AG09319 (cell line): ENCODE measurements at places on chromosomes 4 and X.

- DNase-seq = no peak
These were observed 42.2 kb downstream of the TBCK start for GRCh38 chr4:106273831-106274230.

- no peak for DNase-seq
These were observed 7.3 kb downstream of the PGK1 start for GRCh38 chrX:78111140-78111931.

DNA sequence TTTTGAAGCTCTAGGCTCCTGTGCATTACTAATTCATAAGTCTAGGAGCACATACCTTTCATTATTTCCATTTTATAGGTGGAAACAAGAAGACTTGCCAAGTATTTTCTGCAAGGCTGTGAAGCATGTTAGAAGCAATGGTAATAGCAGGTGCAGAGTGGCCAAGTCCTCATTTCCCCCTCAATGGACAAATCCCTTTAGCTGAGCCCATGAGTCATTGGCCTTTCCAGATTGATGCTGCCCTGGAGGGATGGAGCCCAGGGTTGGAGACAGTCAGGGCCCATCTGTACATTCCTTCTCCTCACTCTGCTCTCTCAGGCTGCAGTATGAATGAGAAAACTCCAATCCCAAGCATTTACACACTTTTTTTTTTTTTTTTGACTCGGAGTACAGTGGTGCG is 6.6 kb downstream of the MGST2 start:
- no peak for DNase-seq

DNA sequence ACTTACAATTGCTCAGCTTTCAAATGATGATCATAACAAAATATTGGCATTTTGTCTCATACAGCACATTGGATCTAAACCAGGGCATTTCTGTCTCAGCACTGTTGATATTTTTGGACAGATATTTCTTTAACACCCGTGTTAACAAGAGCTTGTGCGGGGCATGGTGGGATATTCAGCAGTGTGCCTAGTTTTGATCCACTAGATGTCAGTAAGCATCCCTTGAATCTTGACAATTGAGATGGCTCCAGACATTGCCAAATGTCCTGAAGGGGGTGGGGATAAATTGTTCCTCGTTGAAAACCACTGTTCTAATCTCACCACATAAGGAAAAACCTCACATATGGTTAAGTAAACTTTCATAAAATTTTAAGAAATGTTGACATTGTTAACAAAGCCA is 806.3 kb downstream of the STIM2 start:
- no peak for DNase-seq

DNA sequence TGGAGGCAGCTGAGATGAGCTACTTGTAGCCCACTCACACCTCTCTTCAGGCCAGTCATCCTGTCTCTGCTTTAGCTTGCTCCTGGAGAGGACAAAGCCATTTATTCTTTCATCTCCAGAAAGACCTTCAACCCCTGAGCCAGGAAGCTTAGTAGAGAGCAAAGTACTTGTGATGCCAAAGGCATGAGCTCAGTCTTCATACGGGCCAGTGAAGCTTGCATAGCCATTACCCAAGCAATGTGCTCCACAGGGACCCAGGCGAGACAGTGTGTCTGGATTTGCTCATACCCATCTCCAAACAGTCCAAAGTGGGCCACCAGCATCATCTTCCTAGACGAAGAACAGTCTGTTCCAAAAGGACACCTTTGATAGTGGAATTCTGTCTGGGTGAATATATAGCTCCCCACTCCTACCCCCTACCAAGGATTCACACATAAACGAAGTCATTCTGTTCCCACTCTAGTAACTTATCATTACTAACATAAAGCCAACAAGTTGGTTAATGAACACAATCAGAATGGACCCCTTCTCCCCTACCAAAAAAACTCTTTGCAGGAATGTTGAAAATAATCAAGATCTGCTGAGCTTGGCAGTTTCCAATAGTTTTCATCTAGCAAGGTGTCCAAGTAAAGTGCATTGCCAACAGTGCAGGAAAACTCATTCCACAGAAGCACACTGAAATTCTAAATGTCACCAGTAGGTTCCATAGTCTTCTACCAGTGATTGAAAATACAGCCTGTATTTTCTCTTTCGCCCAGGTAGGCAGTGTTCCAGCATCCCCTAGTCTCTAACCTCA is 6.7 kb downstream of the TNMD start:
- DNase-seq = no peak

DNA sequence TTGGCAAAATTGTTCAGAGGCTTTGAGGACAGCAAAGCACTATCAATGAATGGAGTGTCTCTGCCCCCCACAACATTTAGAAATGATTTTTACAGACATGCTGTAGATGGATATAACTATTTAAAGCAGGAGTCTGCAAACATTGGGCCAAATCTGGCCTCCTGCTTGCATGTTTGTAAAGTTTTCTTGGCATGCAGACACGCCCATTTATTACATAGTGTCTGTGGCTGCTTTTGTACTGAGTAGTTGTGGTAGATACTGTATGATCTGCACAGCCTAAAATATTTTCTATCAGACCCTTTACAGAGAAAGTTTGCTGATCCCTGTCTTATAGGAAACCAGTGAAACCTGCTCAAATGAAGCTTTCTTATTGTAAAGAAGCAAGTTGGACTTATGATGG is 45.5 kb upstream of the PHEX start:
- no peak for DNase-seq

DNA sequence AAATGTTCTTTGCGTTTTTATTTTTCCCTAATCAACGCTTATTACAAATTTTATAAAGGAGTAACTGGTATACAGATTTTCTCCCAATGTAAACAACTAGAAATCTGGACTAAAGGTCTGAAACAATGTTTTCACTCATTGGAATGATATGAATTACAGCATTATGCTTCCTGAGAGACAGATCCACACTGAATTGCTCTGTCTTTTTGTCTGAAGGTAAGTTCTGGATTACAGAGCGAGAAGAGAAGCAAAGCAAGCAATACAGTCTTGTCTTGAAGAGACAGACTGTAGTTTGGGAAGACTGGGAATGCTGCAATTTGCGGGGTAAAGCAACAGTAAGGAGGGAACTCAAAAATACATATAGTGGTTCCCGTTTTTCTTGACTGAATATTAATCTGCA is 262.2 kb upstream of the PABPC4L start:
- DNase-seq = no peak

DNA sequence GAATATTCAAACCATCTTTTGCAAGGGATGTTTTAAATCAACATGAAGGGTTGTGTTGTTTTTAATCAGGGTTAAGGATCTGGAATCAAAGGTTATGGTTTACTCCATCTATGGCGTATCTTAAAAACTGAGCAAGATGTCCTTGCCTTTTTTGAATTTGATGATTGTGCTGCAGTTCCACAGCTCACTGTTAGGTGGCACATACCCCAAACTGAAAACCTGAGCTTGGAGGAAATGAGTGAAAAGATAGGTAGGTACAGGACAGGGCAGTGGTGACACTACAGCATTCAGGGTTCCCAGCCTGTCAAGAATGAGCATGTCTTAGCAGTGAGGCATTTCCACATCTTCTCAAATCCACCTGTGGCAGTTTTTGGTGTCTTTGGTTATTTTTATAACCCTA is 13.1 kb upstream of the EOLA1 start:
- no peak for DNase-seq

DNA sequence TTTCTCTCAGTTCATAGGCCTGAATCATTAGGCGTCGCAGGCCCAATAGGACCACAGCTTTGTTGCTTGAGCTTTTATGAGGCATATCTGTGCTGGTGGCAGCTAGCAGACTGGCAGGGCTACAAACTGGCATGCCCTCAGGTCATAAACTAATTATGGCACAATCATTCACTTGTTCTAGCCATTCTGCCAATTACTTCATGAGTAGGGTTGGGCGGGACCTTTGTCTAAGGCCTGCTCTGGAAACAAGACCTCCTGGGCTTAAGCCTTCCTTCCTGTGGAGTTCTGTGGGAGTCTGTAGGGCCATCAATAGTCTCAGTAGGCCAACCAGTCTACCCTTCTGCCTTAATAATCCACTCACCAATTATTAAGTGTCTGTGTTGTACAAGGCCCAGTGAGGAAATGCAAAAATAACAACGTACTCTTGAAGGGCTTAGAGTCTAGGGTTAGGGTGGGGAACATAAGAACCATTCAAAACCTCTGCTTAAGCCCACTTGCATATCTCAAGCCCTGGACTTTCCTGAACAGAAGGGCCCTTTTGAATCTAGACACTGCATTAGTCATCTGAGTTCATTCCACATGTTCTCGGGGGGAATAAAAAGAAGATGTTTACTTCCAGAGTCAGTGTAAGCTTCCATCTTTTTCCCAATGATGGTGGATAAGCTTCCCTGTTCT is 44.5 kb downstream of the SHROOM4 start:
- no peak for DNase-seq

DNA sequence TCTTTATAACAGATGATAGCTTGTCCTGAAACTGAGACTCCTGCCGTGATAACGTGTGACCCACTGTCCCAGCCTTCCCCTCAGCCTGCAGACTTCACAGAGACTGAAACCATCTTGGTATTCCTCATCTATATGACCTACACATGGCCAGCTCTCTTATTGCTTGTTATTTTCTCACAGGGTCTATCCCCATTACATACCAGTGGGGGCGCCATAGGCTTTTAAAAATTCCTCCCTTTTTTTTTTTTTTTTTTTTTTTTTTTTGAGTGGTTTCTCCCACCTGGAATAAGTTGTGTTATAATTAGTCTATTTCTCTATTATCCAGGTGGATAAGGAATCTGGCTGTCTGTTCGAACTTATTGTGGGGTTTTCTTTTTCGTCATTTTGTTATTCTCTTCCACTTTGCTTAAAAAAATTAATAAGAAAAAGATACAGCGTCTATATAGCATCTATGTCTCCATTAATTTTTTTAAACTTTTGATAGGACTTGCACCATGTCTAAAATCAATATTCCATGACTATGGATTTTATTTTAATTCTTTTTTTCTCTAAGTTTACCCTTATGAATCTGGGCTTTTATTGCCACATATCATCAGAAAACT is 47.2 kb downstream of the GYG2 start:
- DNase-seq = no peak

DNA sequence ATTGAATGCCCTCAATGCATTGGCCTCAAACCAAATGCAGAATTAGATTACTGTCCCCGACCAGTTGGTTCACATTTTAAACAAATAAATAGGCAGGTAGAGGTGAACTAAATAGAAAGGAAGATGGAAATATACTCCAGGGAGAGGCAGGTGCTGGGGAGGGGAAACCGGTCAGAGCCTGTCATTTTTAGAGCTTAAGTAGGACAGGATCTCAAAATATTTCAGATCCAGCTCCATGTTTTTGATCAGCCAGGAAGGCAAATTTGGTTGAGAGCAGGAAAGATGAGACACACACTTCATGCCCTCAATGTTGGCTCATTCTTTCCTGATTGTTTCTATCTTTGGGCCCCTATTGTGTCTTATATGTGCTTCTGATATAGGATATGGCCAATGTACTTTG is 206.7 kb downstream of the SHROOM3 start:
- no peak for DNase-seq

DNA sequence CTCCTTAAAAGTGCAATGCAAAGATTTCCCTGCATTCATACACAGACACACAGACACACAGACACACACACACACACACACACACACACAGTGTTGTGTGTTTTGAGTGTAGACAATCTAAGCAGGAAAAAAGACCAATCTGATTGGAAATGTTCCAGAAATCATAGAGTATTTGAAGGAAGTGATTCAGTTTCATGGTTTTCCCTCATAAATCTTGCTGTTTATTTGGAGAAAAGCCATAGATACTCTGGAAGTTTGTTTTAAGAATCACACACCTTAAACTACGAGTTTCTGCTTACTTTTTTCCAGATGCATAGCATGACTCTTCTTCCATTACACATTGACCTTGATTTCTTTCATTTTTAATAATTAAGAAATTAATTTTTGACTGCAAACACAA is 298.5 kb upstream of the BMP3 start:
- DNase-seq = no peak

GRCh38 chrX:134251241-134251640 is 14.3 kb downstream of the CCDC160 start:
- DNase-seq = no peak
